T-helper 17 cell (primary cell): ENCODE measurements at places on chromosomes 11 and 22.

GRCh38 chr11:12792590-12792989 lies 118.4 kb downstream of the TEAD1 start:
- DNase-seq: no peak

DNA sequence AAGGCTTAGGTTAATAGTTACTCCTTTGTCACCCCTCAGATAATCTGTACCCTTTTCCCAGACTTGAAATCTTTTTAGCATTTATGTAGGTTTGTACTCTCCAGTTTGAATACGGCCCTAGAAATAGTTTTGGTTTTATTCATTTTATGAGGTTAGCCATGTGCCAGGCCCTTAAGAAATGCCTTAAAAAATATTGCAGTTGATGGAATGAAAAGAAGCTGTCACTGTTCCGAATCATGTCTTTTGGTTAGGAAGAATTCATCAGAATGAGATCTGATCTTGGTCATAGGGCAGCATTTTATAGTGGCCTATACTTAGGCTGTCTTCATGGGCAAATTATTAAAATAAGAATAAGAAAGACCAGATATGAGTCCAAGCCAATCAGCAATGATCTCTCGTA lies 14.8 kb upstream of the PRSS23 start:
- no peak for DNase-seq

DNA sequence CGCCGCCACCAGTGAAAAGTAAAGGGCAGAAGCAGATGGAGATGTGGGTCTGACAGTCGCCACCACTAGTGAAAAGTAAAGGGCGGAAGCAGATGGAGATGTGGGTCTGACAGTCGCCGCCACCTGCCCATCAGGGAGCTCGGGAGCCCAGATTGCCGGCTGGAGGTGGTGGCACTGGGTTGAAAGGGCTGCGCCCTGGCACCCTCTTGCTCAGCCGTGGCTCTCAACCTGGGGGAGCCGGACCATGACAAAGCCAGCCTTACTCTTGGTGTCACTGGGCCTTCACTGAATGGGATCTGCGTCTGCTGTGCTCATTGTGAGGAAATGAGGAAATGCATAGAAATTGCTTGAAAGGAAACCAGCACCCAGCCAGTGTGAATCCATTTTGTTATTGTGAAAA lies 36.3 kb downstream of the AP2A2 start:
- no peak for DNase-seq

DNA sequence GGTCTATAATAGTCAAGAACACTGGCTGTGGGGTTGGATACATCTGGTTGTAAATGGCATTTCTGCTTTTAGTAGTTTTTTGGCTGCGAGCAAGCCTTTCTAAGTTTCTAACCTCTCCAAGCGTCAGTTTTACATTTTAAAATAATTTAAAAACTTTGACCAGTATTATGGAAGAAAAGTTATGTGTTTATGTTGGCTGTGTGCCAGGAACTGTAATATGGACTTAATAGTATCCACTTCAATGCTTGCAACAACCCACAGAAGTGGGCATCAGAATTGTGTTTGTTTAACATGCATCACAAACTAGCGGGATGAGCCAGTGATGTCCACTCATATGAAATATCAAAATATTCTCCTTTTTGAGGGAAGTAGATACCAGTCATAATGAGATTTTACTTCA lies 844.2 kb downstream of the JRKL start:
- no peak for DNase-seq

- no peak for DNase-seq
Observed at GRCh38 chr22:47439643-47440265, 677.3 kb downstream of the TBC1D22A start.

DNA sequence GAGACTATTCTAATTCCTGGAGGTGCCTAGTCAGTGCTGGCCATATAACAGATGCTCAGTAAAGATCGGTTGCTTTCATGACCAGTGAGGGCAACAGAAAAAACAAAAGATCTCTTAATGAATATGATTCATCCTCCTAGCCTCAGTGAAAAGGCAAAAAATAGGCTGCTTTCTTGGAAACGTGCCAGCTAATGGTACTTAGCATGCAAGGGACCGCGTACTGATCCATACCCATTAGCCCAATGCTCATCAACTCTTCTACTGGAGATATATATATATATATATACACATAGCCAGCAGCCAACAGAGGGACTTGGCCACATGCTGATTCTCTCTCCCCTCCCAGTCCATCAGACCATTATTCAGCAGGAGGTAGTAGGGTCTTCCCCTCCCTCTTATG lies 320.4 kb downstream of the KIRREL3 start:
- DNase-seq: no peak

DNA sequence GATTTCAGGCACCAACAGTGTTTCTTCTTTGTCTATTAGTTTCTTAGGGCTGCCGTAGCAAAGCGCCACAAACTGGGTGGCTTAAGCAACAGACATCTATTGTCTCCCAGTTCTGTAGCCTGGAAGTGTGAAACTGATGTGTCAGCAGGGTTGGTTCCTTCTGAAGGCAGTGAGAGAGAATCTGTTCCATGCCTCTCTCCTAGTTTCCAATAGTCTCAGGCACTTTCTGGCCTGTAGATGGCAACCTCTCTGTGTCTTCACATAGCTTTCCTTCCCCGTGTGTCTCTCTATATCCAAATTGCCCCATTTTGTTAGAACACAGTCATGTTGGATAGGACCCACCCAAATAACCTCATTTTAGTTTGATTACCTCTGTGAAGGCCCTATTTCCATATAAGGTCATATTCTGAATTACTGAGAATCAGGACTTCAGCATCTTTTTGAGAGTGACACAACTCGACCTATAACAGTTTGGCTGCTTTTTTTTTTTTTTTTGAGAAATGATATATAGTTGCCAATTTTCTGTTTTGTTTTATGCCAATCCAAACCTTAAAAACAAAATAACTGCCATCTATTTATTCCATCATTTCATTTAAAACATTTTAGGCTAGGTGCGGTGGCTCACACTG lies 108.2 kb downstream of the SLC36A4 start:
- no peak for DNase-seq

DNA sequence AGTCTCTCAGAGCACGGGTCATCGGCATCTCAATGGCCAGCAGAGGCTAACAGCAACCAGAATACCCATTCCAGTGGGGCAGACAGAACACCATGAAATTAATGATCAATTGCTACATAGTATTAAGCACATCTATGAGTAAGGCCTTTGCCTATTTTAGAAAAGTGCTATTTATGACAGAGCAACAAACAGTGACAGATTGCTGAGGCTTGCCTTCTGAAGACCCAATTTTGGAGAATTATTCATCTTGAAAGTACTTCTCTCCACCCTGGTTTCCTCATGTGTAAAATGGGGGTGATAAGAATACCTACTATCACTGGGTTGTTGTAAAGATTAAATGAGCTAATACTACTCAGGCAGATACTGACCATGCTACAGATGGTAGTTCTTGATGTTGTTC lies 232.7 kb downstream of the TENM4 start:
- DNase-seq: no peak

DNA sequence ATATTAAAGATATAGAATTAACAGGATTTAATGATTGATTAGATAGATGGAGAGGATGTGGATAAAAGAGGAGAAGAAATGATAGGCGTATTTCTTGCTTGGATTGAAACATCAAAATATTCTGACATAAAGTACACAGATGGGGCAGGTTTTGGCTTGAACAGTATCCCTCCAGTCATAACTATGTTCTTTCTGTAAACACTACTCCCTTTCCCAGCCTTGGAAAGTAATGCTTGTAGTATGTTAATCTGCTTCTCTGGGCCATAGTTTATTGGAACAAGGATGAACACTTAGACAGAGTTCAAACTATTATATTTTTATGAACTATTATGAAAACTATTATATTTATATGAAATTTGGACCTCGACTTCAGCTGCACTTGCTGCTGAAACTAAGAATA lies 419.2 kb downstream of the AASDHPPT start:
- DNase-seq: no peak

DNA sequence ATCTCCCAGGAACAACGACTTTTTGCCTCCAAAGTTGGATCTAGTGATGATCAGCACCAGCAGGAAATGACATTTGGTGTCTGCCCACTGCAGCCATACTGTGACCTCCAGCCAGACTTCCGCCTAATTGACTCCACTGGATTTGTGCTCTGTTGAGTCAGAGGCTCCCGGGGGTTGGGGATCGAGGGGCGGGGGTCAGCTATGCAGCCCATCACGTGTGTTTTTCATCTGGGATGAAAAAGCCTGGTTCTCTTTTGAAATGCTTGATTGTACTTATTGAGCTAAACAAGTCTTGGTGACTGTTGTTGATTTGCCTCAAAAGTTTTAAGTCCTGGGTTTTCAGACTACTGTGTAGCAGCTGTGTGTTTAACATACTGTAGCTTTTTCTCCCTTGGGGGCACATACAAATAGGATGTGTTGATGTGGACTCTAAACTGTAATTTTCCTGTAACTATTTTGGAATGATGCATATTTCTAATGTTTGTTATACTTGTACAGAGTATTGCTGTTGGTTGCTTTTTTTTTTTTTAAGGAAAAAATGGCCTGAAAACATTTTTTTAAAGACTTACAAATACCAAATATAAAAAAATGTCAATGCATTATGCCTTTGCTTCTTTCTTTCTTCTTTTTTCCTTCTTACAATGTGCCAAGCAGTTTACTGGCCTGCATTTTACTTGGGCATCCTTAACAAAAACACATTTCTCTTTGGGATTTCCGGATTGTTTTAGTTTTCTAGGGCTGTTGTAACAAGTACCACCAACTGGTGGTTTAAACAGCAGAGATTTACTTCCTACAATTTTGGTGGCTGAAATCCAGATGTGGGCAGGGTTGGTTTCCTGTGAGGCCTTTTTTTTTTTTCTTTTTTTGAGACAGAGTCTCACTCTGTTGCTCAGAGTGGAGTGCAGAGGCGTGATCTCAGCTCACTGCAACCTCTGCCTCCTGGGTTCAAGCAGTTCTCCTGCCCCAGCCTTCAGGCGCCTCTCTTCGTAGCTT lies 46.1 kb upstream of the OR4B1 start:
- no peak for DNase-seq

GRCh38 chr11:21511835-21512440 lies 680.9 kb upstream of the ANO5 start:
- DNase-seq: no peak

DNA sequence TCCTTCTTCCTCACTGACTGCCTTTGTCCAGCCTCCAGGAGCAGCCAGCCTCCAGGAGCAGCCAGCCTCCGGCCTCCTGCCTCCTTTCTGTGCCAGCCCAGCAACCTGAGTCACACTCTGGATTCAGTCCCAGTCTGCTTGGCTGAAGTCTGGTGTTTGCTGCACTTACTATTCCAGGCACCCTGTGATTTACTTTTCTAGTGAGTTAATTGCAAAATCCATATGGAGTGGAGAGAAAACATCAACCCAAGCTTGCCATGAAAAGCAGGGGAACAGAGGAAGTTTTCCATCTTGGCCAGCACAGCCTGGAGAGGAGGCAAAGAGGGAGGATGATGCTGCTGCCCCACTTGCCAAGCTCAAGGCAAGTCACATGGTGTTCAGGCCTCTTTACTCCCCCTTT lies 400.5 kb downstream of the TENM4 start:
- DNase-seq: no peak

GRCh38 chr22:26502688-26503561 lies 9.3 kb downstream of the TFIP11 start:
- DNase-seq: peak; percentile 30

DNA sequence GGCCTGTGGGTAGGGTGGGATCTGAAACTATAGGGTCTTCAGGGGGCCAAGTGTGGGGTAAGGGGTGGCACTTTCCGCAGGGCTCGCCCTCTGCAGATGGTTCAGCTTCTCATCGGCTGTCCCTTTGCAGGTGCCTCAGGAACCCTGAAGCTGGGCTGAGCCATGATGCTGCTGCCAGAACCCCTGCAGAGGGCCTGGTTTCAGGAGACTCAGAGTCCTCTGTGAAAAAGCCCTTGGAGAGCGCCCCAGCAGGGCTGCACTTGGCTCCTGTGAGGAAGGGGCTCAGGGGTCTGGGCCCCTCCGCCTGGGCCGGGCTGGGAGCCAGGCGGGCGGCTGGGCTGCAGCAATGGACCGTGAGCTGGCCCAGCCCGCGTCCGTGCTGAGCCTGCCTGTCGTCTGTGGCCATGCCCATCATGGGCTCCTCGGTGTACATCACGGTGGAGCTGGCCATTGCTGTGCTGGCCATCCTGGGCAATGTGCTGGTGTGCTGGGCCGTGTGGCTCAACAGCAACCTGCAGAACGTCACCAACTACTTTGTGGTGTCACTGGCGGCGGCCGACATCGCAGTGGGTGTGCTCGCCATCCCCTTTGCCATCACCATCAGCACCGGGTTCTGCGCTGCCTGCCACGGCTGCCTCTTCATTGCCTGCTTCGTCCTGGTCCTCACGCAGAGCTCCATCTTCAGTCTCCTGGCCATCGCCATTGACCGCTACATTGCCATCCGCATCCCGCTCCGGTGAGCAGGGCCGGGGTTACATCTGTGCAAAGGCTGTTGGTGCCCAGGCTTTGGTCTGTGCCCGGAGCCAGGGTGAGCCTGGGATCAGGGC lies 5.8 kb downstream of the ADORA2A start:
- DNase-seq: no peak

DNA sequence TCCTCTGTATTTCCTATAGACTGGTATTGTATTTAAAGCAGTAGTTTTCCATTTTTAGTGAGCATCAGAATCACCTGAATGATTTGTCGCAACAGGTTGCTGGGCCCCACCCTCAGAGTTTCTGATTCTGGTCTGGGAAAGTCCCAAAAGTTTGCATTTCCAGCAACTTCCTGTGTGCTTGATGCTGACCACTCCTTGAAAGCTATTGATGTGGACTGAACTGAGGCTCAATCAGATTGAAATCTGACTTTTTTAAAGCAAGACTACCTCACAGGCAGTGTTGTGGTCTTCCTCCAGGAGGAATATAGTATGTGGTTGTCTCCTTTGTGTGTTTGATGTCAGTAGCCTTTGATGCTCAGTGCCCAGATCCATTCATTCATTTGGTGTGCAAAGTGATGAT lies 17.2 kb upstream of the MPZL2 start:
- no peak for DNase-seq

DNA sequence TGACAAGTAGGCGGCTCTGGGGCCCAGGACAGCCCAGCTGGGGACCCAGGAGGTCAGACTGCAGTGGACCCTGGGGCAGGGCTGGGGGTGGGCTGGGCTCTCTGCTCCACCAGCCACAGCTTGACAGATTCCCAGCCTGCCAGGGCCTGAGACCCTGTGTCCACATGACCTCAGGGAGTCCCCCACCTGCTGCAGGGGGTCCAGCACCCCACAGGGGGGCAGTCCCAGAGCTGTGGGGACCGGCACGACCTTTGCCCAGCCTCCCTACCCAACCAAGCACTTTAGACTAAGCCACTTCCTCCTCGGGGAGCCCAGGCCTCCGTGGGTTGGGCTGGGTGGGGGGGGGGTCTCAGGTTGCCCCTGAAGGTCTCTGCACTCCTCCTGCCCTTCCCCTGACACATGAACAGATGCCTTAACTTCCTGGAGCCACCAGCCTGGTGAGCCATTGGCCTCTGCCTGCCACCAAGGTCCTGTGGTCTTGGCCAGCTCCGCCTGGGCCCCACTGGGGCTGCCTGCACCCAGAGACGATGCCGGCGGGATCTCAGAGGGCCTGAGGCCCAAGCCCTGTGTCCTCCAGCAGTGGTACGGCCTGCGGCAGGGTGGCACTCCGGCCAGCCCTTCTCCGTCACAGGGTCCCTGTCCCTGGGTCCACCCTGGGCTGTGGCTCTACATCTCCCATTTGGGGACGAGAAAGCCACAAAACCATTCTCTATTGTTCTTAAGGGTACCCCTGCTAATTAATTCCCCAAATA lies 3.4 kb downstream of the CCDC188 start:
- no peak for DNase-seq
